ENCODE measurements at places on chromosomes 12 and 14.

- no peak for DNase-seq
These were observed 3.1 kb upstream of the TPH2 start for GRCh38 chr12:71935594-71935993.

- DNase-seq, result no peak
These were observed 40.8 kb downstream of the CCDC92 start for GRCh38 chr12:123931686-123932321.

DNA sequence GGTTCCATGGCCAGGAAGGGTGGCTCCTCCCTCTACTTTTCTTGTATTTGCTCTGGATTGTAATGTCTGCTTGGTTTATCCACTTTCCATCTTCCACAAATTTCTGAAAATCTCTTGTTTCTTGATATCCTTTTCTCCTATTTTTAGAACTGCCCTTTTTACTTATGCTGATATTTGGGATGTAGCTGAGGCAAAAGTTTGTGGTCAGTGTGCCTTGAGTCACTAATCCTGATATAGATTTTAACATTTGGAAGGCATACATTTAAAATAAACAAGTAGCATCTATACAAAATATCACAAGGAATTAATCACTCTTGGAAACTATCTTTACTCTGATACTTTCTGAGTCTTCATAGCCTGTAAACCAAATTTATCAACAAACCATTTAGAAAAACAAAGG, 11.0 kb downstream of the GRIP1 start:
- no peak for DNase-seq

DNA sequence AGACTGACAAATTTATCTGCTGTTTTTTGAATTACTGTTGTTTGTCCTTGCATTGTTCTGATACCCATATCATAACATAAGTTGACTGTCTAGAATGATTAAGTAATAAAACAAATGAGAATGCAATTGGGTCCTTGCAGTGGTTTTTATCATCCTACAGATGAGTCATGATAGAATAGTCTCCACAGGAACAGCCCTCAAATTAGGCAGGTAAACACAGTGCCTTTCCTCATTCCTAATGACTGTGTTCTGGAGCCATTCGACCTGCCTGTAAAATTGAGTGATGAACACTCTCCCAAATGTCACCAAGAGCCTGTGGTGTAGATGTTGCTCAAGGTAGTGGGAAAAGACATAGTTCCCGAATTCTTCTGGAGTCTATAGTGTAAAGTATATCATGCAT, 12.3 kb downstream of the NKX2-8 start:
- no peak for DNase-seq

GRCh38 chr14:65704850-65705249, 292.3 kb downstream of the FUT8 start:
- DNase-seq, result no peak

Measured in NCI-H1092 treated with DMSO at 0.1 percent for 48 hours (cell line).